ENCODE measurements at places on chromosomes 11 and 22. TPM values are rescaled to one million over a fixed set of nuclear protein-coding genes. Genes with fewer than 3 reads are reported as not detected.

The OVCH2 gene
- not detected for total RNA-seq

The ABTB2 gene
- total RNA-seq, result 7.0 TPM

The GGT5 gene
- total RNA-seq, result 20.5 TPM

The MMP10 gene
- total RNA-seq, result not detected

The DGCR6 gene
- total RNA-seq, result 2.3 TPM

The CCDC81 gene
- not detected for total RNA-seq

DNA sequence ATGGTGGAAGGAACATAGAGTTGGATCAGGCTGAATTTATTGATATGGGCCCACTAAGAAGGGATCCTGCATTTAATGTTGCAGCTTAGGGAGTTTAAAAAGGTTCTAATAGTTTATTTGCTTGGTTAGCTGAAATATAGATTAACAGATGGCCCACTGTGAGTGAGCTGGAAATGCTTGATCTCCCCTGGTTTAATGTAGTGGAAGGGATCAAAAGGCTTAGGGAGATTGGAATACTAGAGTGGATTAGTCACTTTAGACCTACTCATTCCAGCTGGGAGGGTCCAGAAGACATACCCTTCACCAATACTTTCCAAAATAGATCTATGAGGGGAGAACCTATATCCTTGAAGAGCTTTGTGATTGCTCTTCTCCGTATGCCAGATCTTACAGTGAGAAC is 130.1 kb upstream of the ZC3H12C start:
- DNase-seq, result no peak

GRCh38 chr11:122670131-122670530 is 14.6 kb downstream of the UBASH3B start:
- no peak for DNase-seq

GRCh38 chr11:26573896-26574295 is 1.8 kb upstream of the MUC15 start:
- no peak for DNase-seq

DNA sequence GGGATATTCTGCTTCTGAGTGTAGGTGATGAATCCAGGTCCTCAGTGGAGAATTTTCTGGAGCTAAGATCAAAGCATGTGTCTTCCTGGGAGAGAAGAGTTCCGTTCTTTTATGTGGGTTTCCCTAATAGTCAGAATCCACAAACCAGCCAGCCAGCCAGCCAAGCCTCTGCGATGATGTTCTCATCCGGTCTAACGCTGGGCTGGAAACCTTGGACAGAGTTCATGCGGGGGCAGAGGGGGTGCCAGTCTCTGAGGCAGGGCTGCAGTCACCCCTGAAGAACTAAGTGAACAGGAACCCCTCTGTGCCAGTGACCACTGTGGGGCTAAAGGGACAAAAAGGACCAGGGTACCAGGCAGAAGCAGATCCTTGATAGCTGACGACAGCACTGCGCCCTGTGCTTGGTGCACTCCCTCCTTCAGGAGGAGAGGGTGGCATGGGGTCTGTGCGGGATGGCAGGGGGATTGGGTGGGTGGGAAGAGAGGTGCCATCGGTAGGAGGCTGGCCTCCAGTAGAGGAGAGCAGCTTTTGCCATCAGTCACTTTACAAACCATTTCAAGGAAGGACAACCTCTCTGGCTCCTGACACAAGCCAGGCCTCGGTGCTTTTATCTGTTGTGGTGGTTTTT is 27.1 kb downstream of the ADAMTS15 start:
- peak; percentile 10 for DNase-seq

GRCh38 chr11:69773626-69774353 is 1.4 kb downstream of the FGF4 start:
- no peak for DNase-seq

GRCh38 chr22:23233084-23233531 is 52.8 kb downstream of the BCR start:
- DNase-seq, result no peak

DNA sequence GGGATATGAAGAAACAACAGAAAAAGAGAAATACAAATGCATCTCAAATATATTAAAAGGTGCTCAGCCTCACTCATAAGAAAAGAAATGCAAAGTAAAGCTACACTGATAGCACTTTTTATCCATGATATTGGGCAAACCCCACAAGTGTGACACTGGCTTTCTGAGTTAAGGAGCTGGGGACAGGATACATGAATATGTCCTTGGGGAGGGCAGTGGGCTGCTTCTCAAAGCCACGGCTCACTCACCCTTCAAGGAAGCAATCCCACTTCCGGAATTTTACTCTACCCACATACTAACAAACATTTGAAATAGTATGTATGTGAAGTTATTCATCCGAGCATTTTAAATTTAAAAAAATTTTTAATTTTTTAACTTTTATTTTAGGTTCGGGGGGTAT is 41.1 kb upstream of the SLC22A12 start:
- no peak for DNase-seq

GRCh38 chr11:24234822-24235508 is 261.9 kb upstream of the LUZP2 start:
- DNase-seq, result no peak

DNA sequence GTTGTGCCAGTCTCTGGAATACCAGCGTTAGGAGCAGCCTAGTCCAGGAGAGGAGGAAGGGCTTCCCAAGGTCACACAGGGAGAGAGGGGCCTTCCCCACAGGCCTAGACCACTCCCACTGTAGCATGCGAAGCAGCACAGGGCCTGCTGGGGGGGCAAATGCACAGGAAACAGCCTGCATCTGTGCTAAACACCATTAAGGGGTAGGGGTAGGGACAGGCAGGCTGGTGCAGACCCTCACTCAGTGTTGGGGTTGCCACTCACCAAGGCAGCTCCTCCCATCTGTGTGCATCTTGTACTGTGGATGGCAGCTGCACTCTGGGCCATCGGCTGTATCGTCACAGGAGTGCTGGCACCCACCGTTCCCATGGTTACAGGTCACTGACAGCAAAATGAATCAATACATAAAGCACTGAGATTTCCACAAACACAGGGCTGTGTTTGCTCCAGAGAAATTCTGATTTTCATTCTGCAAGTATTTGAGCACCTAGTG is 24.9 kb downstream of the SCUBE2 start:
- no peak for DNase-seq

GRCh38 chr22:17774206-17774925 is at the start of gene BID:
TSS of gene BID (minus strand) at chr22:17774469. CDS start at chr22:17750116, 24,353 bp downstream.
- no peak for DNase-seq

DNA sequence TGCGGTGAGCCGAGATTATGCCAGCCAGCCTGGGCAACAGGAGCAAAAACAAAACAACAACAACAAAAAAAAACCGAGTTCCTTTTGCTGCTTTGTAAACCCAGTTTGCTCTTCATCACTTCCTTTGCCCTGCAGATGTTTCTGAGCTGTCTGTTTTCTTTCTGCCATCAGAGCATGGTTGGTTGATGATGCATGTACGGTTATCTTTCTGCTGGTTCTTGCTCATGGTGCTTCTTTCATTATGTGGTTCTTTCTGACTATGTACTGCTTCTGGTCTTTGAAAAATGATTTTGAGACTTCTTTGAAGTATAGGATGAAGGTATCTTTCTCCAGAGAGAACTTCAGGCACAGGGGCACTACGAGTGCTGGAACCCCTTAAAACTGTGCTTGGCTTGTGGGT is 13.2 kb downstream of the TANGO2 start:
- no peak for DNase-seq

GRCh38 chr11:62069986-62070919 is 53.6 kb upstream of the INCENP start:
- DNase-seq, result no peak

- DNase-seq, result peak; percentile 3
Measured at GRCh38 chr11:77959434-77959833, 35.0 kb downstream of the INTS4 start.

- DNase-seq, result no peak
Measured at GRCh38 chr11:38006466-38006865, 1408.4 kb upstream of the RAG2 start.

GRCh38 chr22:44031158-44031952 is 7.3 kb downstream of the PARVB start:
- DNase-seq, result no peak

DNA sequence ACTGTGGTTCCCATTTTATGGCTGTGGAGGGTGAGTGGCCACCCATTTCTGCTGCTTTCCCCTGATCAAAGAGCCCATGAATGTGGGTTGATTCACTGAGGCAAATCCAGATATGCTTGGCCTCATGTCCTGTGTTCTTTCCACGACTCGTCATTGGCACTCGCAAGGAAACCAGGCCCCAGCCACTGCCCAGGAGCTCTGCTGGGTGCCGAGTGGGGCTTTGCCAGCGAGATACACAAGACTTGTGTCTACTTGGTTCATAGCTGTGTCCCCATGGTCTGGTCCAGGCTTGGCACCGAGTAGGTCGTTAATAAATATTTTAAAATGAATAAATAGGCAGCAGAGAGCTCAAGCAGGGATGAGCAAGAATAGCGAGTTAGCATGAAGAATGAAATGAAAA is 1291.5 kb downstream of the TBC1D22A start:
- DNase-seq, result no peak

DNA sequence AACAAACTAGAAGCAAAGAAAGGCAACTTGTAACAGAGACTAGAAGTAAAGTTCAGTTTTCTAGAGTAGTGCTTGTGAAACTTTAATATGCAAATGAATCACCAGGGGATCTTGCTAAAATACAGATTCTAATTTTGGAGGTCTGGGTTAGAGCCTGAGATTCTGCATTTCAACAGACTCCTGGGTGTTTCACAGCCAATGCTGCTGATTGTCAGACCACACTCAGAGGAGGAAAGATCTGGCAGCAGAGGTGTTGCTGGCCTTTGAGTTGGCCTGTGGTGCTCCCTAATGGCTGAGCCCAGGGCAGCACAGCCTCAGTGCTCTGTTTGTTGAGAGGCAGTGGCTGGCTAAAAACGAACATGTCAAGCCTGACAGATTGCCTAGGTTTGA is 5.4 kb downstream of the CRY2 start:
- DNase-seq, result no peak

- DNase-seq, result no peak
Measured at GRCh38 chr11:108854346-108854745, 189.5 kb downstream of the DDX10 start.

- peak; percentile 24 for DNase-seq
Measured at GRCh38 chr22:35454416-35455054, 54.6 kb downstream of the MCM5 start.

- DNase-seq, result no peak
Measured at GRCh38 chr11:108709741-108710140, 44.9 kb downstream of the DDX10 start.
